ENCODE measurements at places on chromosomes 4 and X.

DNA sequence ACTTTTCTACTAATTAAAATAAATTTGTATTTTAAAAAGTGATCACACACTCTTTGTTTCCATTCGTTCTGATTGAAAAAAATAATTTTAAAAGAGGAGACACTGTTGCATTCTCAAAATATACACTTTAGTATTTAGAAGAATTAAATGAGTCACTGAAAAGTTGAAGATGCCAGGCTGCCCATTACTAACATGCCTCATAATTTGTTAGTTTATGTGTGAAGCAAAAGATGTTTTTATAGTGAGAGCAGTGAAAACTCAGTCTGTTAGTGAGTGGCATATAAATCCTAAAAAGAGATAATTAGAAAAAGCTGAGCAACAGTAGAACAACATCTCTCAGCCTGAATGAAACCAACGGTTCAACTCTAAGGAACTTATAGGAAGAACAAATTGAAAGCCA is 143.4 kb downstream of the CDS1 start:
- no peak for DNase-seq

DNA sequence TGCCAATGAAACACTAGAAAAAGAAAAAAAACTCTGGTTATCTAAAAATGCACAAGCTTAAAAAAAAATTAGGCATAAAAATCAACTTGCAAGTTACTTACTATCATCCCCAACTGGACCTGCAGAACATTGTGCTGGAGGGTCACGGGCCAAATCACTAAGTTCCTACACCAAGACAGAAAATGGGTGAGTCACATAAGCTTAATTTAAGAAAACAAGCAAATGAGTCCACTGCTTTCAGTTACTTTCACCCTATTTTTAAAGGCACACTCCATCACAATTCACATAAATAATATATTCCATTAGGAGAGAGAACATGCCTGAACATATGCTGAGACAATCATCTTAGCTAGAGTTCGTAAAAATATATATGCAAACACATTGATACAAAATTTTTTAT is 17.7 kb downstream of the UBE2D3 start:
- DNase-seq: no peak

- no peak for DNase-seq
Observed at GRCh38 chr4:171553961-171554360, 259.2 kb upstream of the GALNTL6 start.

- DNase-seq: no peak
Observed at GRCh38 chrX:109357706-109358105, 124.2 kb downstream of the GUCY2F start.

- DNase-seq: no peak
Observed at GRCh38 chr4:8739820-8740665, 131.6 kb downstream of the HMX1 start.

GRCh38 chr4:92304121-92304520 is 355 bp downstream of the GRID2 start:
- DNase-seq: no peak
